SW 1271 (cell line): ENCODE measurements at places on chromosomes 7 and 10.

- no peak for DNase-seq
Measured at GRCh38 chr10:25384618-25385017, 209.8 kb downstream of the GPR158 start.

- DNase-seq = no peak
Measured at GRCh38 chr10:2294739-2295138, 557.4 kb upstream of the ADARB2 start.

- DNase-seq = no peak
Measured at GRCh38 chr7:81506609-81507008, 263.2 kb downstream of the HGF start.

DNA sequence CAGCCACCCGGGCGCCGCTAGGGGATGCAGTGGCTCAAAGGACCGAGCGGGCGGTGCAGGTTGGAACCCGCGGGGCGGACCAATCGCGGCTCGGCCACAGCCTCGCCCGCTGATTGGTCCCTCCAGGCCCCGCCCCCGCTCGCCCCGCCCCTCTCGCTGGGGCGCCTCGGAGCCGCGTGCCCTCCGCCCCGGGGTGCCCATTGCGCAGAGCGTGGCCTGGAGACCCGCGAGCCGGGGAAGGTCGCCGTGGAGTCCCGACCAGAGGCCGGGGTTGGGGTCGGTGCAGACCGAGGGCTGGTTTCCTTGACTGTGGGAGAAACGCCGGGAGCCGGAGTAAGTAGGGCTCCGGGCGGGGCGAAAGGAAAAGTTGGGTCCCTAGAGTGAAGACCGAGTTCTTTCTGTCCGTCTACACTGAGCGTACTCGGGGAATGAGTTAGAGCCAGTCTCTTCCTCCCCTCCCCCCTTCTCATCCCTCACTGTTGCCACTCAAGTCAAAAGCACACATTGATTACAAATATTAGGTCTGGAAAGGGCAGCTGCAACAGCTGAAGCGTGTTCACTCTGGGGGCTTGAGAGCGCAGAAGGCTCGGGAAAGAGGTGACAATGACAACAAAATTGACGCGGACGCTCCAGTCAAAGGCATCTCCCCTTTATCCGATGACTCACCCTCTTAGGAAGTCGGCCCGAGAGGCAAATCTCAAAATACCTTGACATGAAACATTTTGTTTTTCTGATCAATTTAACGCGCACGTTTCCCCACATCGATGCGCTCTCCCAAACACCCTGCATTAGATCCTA lies 843 bp upstream of the GATA3 start:
- peak; percentile 72 for DNase-seq

GRCh38 chr10:6781133-6781770 lies 201.2 kb upstream of the PRKCQ start:
- no peak for DNase-seq

GRCh38 chr7:144407266-144407931 lies 3.9 kb upstream of the NOBOX start:
- DNase-seq = no peak

DNA sequence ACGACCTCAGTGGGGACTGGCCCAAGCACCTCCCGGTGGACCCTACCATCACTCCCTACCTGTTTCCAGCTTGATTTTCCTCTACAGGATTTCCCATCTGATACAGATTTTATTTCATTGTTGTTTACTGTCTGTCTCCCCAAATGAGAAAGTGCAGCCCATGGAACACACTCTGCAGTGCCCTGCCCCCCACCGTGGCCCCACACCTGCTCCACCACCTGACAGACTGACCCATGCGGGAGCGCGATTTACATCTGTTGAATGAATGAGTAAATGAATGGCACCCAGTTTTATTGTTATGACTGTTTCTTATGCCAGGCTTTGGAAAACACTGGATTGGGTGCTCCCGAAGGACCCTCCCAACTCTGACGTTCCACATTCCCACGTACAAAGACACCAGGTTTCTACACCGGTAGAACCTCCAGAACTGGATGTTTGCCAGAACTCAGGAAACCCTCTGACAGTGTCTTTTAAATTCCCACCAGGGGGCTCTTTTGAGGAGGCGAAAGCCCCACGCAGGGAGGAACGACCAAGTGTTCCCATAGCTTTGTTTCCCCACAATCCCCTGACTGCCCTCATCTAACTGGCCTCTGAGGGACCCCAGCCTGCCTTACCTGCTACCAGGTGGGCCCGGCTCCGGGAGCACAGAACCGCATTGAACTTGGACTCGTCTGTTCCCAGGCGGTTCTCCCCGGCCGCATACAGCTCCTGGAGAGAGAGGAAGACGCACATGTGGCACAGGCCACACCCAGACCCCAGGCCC lies 29.0 kb downstream of the PLAC9 start:
- DNase-seq = no peak

- DNase-seq = no peak
Measured at GRCh38 chr7:105261689-105262088, 127.0 kb downstream of the SRPK2 start.

- DNase-seq = peak; percentile 12
Measured at GRCh38 chr7:24905996-24906770, 73.8 kb downstream of the OSBPL3 start.

DNA sequence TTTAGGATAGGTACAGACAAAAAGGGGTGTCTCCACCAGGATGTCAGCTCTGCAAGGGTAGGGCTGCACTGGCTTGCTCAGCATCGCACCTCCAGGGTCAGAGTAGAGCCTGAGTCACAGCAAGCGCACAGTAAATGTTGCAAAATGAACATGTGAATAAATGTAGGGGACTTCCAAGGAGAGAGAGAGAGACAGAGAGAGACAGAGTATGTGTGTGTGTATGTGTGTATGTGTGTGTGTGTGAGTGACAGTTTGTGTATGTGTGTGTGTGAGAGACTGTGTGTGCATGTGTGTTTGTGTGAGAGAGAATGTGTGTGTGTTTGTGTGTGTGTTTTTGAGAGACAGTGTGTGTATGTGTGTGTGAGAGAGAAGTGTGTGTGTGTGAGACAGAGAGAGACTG lies 163.3 kb downstream of the RPS24 start:
- no peak for DNase-seq

GRCh38 chr10:112945811-112946210 lies 4.2 kb upstream of the TCF7L2 start:
- DNase-seq = no peak

- DNase-seq = no peak
Measured at GRCh38 chr10:69750011-69750373, 51.7 kb upstream of the COL13A1 start.

GRCh38 chr10:50572017-50572491 lies 51.7 kb downstream of the SGMS1 start:
- DNase-seq = no peak

- DNase-seq = no peak
Measured at GRCh38 chr10:3803927-3804741, 19.1 kb upstream of the KLF6 start.

- DNase-seq = no peak
Measured at GRCh38 chr7:12386313-12386740, 17.3 kb downstream of the VWDE start.

GRCh38 chr10:73798927-73799560 lies 12.4 kb downstream of the NDST2 start:
- no peak for DNase-seq

DNA sequence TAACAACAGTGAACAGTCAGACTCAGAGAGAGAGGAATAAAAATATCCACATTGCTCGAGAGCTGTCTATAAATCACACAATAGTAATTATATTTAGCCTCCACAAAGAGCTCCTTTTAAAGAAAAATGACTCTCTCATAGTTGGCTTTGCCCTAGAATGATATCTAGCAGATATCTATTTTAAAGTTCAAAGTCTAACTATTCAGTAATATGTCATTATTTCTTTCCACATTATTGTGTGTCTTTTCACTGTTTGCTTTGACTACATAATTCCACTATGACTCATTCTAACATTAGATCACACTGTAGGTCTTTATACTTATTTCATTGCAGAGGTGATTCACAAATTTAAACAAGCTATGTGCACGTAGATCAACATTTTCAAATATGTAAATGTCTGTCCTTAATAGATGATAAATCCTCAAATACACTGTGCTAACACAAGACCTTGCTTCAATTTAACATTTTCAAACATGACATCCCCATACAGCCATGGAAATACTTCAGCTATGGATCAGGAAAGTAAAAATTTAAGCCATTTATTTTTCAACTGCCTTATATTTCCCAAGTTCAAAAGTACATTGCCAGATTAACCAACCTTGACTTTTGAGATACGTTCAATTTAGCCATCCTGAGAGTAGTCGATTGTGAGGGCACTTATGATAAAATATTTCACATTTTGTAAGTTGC lies 99.9 kb upstream of the AKR1E2 start:
- DNase-seq = peak; percentile 4

DNA sequence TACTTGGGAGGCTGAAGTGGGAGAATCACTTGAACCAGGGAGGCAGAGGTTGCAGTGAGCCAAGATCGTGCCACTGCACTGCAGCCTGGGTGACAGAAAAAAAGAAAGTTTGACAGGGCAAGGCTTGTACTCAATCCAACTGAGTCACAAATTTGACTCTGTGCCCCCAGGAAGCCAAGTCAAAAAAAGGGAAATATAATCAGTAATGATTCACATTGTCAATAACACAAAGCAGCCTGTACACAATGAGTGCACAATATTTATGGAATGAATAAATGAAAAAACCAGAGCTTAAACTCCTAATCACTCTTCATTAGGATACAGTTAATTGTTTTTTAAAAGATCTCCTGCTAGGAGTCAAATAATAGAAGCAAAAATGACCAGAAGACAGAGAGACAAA lies 6.4 kb downstream of the NAPEPLD start:
- DNase-seq = no peak

DNA sequence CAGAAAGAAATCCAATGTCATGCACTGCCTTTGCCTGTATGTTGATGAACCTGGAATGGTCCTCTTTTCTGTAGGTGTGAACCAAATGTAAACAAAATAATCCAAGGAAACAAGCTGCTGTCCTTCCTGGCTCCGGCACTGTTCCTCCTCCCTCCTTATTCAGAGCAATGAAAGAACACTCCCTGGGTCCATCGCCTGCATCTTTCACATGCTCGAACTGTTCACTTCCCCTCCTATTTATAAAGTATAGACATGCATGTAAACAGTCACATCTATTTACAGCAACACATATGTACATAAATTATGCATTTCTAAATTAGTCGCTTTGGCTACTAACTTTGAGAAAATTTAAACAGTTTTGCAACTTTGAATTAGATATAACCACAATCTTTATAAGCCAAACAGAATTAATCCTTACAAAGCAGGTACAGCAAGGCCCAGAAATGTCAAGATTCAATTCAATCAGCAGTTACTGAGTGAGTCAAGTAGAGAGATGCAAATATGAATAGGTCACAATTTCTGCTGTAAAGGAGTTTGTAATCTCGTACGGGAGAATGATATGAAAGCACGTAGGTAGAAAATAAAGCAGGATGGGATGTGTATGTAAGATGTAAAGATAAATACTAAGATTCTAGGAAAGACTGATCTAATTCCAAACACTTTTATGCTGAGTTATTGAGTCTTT lies 162.6 kb downstream of the PIP4K2A start:
- no peak for DNase-seq

GRCh38 chr10:35011771-35012191 lies 78.4 kb downstream of the CUL2 start:
- no peak for DNase-seq

DNA sequence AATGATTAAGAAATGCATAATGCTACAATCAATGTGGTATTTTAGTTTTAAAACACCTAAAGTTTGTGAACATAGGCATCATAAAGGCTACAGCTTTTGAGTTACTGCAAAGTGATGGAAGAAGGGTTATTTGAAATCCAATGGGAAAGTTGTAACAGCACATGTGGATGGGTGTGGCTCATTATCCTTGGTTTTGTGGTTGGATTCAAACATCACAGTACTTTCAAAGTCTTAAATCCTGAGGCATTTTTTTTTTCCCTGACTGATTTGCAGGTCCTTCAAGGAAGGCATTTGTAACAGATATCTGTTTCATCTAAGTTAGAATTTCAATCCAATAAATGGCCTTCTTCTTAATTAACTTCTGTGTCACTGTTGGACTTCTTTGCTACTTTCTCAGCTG lies 9.8 kb upstream of the SHTN1 start:
- DNase-seq = no peak

DNA sequence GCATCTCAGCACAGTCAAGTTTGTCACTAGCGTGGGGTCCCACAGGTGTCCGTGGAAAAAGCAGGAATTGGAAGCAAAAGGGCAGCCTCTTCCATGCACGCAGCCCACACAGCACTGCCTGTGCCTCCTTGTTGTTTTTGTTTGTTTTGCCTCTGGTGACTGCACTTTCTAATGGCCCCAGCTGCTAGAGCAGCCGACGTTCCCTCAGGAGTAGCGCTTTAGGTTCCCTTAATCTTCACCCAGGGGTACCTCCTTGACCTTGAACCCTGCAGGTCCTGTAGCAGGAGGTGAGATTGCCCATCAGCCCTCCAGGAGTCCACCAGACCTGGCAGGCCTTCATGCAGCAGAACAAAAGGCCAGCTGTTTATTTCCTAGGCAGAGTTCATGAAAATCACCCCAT lies 210.1 kb downstream of the CACNB2 start:
- DNase-seq = no peak

DNA sequence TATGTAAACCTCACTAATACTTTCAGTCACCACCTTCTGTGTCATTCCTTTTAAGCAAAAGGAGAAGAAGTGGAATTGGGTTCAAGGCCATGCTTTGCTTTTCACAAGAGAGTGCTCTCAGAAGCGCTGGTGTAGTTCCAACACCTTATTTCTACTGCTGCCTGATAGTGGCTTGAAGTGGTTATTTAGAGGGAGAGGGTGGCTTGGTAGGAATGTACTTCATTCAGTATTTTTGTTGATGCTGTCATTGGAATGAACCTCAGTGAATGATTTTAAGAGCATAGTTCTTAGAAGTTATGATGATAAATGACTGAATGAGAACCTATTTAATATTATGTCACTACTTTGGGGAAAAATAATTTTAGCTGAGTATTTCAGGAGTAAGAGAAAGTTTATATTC lies 396.7 kb downstream of the EXOC4 start:
- DNase-seq = no peak

GRCh38 chr10:8273749-8274148 lies 219.3 kb downstream of the GATA3 start:
- no peak for DNase-seq

DNA sequence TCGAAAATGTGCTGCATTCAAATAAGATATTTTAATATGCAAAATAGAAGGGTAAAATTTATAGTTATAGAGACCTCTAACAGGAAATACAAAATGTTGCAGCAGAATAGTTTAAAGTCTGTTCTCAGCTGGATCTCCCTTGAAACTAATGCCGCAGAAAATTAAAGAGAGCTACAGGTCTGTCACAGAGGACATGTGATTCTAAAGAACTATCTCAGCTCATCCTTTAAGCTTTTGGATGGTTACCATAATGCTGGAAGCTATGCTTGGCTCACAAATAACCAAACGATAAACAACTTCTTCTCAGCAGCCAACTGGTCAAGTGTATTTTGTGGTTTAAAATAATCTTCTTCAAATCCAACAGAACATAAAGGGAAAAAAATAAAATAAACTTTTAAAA lies 353.0 kb downstream of the PARD3 start:
- DNase-seq = no peak

GRCh38 chr10:11178606-11179515 lies 161.2 kb downstream of the CELF2 start:
- no peak for DNase-seq
